ENCODE measurements at places on chromosomes 2 and 18.
A peak's percentile ranks its signal among the peaks of the same experiment; 100 is the strongest.

DNA sequence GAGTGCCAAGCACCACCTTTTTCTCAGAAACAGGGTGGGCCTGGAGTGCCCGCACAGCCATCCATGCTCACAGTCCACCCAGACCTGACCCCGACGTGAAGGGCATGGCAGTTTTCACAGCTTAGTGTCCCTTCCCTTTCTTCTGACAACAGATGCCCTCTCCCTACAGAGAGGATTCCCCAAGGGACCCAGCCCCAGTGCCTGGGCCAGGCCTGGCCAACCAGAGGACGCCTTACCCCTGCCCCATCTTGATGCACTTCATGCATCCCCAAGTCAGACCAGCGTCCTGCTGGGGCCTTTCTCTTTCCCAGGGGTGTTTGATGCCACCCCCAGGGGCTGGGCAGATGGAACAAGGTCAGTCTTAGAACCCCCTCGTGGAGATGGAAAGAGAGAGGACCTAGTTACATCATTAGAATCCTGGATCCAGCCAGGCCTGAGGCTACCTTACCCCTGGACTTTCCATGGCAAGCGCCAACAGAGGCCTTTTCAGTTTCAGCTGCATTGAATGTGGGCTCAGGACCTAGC lies 3.8 kb downstream of the ANKMY1 start:
- no peak for DNase-seq

DNA sequence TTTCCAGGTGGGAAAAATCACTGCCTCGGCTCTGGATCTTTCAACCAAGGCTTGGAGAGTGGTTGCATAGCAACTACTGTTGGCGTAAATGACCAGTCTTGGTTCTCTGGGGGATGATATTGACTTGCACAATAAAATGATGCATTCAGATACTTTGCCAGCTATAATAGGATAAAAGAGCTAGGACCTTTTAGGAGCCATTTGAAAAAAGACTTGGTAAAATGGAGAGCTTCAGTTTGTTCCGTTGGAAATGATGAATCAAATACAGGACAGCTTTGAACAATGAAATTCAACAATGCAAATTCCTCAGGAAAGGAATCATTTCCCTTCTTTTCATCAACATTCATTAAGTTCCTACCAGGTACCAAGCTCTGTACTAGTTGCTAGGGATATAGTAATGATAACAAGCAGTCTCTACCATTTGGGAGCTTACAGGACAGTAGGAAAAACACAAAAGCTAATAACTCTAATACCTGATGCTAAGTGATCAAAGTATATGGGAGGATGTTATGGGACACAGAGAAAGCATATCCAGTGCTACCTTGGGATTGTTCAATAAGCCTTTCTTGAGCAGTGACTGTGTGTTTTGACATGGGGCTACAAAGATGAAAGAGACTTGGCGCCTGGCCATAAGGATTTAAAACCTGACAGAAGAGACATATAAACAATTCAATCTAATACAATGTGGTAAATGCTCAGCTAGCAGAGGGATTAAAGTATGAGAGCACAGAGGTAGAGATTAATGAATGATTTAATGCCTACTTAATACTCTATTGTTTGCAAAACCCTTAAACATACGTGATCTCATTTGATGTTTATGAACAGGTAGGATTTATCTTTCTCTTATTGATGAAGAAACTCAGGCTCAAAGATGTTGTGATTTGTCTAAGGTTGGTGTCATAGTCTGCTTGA lies 110.7 kb downstream of the QPCT start:
- DNase-seq: no peak

DNA sequence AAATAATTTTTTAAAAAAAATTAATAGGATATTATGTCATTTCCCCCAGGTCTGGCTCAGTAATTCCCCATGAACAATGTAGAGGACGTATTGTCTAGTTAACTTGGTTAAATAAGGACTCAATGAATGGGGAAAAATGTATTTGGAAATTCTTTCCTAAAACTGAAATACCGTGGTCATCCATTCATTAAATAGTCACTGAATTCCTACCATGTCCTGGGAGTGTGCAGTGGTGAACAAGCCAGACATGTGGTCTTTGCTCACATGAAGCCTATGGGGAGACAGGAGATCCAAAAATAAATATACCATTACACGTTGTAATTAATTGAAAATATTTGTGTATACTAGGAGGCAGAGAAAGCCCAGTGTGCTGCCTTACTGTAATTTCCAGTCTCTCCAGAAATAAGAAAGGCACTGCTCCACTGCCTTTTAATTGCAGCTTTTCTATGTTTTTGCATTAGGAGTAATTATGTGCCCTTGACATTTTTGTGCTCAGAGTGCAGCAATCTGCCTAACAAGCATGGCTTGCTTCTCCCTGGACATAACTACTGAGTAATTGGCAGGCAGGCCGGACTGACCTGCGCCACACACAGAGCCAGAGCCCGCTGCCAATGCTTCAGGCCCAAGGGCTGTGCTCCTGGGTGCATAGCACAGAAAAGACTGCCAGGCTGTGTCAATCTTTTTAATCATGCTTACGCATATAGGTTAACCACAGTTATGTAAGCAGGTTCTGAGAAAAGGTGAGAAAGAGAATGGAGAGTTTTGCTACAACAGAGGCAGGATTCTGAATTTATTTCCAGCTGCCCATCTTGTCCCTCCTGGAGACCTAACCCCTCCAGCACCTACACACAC lies 22.2 kb upstream of the TTC39C start:
- DNase-seq: peak; percentile 51

DNA sequence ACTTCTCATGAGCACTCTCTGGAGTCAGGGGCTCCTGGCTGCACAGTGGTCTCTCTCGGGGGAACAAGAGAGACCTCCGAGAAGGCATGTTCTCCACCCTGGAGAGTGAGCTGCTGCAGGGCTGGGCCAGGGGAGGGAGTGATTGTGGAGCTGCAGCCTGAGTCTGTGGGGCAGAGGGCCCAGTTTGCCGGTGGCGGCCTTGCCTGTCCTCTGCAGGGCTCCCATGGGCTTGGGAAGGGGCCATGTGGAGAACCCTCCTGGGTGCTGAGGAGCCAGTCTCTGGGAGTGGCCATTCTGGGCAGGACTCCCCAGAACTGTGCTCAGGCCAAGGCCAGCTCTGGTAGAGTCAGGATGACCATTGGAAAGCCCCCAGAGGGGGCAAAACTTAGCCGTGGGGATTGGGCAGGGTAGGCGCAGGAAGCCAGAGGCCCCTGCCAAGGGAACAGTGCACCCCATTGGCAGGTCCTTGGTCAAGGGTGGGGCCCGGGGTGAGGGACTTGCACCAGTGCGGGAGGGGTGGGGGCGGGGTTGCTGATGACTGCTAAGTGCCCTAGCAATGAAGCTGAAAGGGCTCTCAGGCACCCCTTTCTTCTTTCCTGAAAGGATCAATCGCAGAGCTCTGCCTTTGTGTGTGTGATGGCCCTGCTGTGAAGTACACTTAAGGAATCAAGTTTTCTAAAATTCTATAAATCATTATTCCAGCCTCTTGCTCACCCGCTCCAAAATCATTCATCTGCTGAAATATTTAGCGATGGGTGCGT lies 69.7 kb upstream of the BOD1L2 start:
- DNase-seq: no peak

DNA sequence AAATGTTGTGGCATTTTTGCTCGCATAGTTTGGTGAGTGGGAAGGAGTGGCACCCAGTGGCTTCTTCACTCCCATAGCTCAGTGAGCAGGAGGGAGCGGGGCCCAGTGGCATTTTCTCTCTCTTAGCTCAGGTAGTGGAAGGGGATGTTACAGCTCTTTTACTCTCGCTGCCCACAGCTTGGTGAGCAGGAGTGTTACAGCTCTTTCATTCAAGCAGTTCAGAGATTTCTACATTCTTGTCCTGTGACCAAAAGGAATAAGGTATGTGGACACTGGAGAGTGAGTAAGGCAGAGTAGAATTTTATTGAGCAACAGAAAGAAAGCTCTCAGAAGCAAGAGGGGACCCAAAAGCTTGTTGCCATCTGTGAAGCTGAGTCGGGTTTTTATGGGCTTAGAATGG lies 192.4 kb downstream of the SPAG16 start:
- DNase-seq: no peak

DNA sequence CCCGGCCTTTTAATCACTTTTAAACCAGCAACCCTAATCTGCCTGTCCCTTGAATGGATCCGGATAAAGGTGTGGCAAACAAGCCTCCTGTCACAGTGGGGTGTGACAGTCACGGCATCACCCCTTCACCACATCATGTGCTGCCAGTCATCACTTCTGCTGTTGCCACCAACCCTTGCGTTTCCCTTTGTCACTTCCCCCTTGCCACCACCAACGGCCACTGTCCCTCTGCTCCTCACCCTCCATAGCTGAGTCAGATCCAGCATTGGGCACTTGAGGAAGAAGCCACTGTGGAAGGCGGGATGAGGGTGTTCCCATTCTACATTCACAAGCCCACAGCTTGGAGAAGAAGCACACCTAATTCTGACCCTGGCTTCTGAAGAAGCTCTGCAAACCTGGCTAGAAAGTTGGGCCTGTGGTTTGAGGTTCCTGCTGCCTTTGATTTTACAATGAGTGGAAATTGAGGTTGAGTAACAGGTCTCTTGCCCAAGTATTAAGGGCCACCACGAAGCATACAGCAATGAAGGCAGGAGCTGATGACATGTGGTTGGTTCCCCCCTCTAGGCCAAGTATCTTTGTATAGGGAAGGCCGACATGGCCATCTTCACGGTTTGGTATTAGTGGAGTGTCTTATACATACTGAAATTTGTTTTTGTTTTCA lies 22.9 kb upstream of the DARS1 start:
- DNase-seq: no peak

- no peak for DNase-seq
These were observed 119.8 kb downstream of the LDLRAD4 start for GRCh38 chr18:13338318-13338717.

GRCh38 chr2:85545780-85546240 lies 6.8 kb downstream of the MAT2A start:
- DNase-seq: no peak

- no peak for DNase-seq
These were observed 285.4 kb upstream of the ZNF804A start for GRCh38 chr2:184312970-184313369.

GRCh38 chr2:121375621-121376159 lies 90.7 kb upstream of the TFCP2L1 start:
- DNase-seq: no peak

- no peak for DNase-seq
These were observed 93.9 kb downstream of the SPTBN1 start for GRCh38 chr2:54549917-54550518.

DNA sequence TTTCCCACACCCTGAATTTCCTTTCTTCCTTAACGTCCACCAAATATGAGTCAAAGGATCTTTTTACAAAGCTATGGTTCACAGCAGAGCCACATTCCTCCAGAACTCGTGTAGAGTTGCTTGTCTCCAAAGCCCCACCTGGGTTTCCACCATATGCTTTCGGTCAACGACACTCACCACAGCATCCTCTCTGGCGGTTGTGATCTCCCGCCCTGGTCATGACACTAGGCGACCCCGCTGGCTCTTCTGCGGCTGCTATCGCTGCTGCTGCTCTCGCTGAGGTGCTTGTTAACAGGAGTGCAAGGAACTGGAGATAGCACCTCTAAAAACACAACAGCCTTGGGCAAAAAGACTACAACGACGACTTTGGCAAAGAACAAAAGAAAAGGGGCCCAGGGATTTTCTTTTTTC lies 340 bp downstream of the SLC40A1 start:
- no peak for DNase-seq

DNA sequence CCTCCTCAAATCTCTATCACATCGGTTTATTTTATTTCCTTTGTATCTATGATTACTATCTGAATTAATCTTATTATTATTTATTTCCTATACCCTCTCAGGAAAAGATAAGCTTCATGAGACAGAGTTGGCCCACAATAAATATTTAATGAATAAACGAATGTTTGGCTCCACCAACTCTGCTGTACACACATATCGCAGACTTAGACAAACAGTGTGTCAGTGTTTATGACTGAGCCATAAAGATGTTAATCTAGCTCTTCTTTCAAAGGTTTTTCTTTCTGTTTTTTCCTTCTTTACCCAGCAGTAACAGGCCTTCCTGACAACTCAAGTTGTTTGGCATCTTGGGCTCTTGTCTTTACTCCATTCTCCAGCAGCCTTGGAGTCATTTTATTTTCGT lies 329.5 kb downstream of the CDH2 start:
- no peak for DNase-seq

- DNase-seq: no peak
These were observed 883 bp downstream of the SMCHD1 start for GRCh38 chr18:2656237-2656980.

- DNase-seq: no peak
These were observed 52.2 kb downstream of the CDK15 start for GRCh38 chr2:201858281-201859184.

DNA sequence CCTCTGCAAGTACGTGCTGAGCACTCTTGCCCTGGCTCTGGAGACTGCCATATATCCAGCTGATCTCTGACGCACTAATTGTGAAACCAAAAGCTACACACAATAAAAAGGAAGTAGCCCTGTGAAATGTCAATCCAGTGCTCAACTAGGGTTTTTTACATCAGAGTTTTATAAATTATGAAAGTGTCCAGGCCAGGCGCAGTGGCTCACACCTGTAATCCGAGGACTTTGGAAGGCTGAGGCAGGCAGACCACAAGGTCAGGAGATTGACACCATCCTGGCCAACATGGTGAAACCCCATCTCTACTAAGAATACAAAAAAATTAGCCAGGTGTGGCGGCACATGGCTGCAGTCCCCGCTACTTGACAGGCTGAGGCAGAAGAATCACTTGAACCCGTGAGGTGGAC lies 24.5 kb upstream of the PEX13 start:
- DNase-seq: no peak

DNA sequence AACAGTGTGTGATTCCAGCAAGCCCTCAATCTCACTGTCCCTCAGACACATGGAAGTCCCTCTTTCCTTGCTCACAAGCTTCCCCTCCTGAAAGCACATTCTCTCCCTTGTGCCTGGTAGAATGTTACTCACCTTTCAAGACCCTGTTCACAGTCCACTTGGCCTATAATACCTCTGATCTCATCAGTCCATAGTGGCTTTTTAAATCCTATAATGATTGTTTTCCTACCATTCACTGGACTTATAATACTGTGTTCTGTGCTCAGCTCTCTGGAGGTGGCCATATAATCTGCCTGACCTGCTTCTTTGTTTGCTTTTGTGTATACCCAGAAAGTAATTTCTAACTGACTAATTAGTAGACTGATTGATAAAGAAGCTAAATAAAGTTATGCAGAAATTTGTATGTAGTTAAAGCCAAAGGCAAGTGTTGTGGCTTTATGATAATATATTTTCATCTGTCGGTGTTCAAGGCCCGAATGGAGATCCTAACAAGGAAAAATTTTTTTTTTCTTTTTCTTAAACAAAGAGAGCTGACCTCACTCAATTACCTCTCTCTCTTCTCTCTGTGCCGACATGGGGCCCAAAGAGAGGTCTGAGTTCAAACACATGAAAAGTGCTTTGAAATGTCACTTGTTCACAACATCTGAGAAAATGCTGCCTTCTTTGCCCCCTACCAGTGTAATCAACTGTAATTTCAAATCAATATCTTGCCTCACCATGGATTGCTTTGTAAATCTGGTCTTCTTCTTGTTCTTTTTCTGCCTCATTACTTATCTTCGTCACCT lies 1033.0 kb upstream of the PIK3C3 start:
- no peak for DNase-seq

Measured in NCI-H2081 (cell line).